Upper lobe of left lung (tissue), 6 donors: ENCODE measurements at places on chromosomes 12 and 14. TPM values are rescaled to one million over a fixed set of nuclear protein-coding genes. Genes with fewer than 3 reads are reported as not detected.

- H3K27ac ChIP-seq = no peak overlapping the region
- H3K27me3 ChIP-seq = no peaks in the 10 kb centered on the region
- no peak for DNase-seq
- H3K4me1 ChIP-seq = no peaks in the 10 kb centered on the region
- H3K4me3 ChIP-seq = no peak overlapping the region
Observed at GRCh38 chr12:10700581-10700980, 22.5 kb downstream of the YBX3 start.

GRCh38 chr12:3538466-3539030 is 47.5 kb downstream of the PRMT8 start:
- no peak for DNase-seq
- no peaks in the 10 kb centered on the region for H3K36me3 ChIP-seq
- H3K27me3 ChIP-seq = no peaks in the 10 kb centered on the region
- peaks cover 10% of the 10 kb centered on the region for H3K4me1 ChIP-seq
- H3K27ac ChIP-seq = no peak overlapping the region

The EML1 gene
- 37.7 TPM for total RNA-seq

DNA sequence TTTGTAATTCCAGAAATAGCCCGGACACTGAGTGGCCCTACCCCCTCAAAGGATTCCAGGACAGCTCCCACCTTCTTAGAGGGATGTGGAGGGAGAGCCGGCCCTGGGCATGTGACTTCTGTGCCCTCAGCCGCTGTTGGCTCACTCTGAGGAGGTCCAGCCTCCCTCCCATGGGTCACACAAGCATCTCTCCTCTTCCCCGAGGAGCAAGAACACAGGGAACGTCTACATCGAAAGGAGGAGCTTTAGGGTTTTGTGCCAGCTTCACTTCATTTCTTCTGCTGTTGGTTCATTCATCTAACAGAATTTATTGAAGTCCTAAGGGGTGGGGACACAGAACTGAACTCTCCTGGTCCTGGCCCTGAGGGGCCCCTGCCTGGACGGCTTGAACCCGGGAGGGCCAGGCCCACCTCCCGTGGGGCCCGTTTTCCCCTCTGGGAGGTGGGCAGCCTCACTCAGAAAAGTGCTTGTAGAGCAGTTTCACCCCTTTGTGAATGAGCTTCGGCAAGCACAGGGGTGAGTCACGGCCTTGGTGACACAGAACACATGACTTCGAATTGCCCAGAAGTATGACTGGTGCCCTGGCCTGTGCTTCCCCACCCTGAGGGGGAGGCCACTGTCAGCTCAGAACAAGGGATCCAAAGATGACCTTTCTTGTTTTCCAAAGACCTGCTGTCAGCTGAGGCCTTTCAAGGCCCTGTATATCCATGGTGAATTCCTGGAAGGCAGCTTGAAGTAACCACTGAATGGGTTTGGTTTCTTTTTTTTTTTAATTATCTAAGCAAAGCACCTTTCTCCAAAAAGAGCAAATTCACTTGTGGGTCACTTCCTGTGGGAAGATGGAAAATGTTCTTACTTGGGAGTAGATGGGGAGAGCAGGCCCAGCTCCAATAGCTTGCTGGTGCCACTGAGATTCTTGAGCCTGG is 39.2 kb downstream of the NFKBIA start:
- H3K27ac ChIP-seq = peak overlapping the region; percentile 81
- peaks cover 44% of the 10 kb centered on the region for H3K4me1 ChIP-seq
- H3K27me3 ChIP-seq = no peaks in the 10 kb centered on the region
- no peak overlapping the region for H3K4me3 ChIP-seq

The GYS2 gene
- total RNA-seq = not detected

The RILPL2 gene
- total RNA-seq = 12.7 TPM

The TAS2R13 gene
- 6.8 TPM for total RNA-seq

DNA sequence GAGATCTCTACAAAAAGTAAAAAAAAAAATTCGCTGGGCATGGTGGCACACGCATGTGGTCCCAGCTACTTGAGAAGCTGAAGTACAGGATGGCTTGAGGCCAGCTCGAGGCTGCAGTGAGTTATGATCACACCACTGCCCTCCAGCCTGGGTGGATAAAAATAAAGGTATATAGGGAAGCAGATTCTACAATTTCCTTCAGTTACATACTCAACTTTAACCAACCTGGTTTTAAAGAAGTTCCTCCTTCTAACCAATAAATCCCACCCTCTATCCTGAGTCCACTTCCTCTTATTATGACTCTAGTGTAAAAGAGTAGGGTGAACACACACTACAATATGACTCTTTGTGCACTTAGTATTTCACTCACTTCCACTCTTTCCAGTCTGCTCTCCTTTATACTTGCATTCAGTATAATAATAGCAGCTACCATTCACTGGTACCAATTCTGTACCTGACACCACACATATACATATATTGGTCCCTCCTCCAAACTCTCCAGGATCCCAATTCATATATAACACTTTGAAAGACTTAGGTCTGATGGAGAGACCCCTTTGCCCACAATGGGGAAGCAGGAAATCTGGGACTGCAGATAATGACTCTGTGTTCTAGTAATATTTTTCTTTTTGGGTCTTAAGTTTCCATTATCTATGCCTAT is 2.3 kb downstream of the ARF3 start:
- no peak for DNase-seq
- H3K27ac ChIP-seq = peak overlapping the region; percentile 78
- H3K4me1 ChIP-seq = peaks cover 25% of the 10 kb centered on the region
- H3K4me3 ChIP-seq = no peak overlapping the region
- H3K27me3 ChIP-seq = no peaks in the 10 kb centered on the region
- no peaks in the 10 kb centered on the region for H3K36me3 ChIP-seq

DNA sequence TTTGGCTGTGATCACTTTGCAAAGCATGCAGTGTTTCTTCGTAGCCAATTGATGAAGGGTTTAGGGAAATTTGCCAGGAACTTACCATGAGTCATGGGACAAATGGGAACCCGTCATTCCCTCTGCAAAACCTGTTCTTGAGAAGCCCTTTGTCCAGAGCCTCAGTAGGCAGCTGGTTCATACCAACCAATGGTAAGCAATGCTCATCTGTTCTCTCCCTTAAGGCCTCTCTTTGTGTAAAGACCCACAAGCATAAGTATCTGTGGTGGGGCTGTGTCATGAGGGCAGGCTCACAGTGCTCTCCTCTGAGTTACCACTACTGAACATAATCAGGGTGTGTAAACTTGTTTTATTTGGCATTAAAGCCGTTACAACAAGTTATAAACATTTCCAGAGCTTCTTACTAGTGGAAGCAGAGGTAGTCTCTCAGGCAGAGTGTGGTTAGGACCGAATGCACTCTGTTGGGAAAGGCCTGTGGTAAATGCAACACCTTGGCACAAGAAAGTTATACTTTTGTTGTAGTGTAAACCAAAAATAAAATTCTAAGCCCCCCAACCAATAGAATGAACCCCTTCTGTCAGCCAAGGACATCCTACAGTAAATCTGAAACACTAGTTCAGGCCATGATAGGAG is 119.8 kb downstream of the SINHCAF start:
- H3K36me3 ChIP-seq = no peaks in the 10 kb centered on the region
- H3K4me1 ChIP-seq = no peaks in the 10 kb centered on the region
- no peak for DNase-seq

DNA sequence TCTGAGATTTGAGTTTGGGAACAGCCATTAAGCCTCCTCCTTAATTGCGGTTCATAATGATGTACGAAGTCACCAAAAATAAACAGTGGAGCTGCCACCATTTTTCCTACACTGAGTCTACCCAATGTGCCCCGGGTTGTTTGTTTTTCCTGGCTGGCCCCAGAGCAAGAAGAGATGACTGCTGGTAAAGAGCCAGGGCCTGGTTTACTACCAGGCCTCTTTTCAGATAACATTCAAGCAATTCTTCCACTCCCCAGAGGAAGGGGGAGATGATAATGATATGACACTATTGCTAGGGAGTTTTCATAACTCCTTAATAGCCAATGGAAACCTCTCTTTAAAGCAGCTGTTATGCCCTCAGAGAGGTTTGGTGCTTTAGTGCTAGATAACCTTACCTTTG is 42.3 kb downstream of the BRAP start:
- H3K4me1 ChIP-seq = peaks cover 10% of the 10 kb centered on the region
- H3K4me3 ChIP-seq = no peak overlapping the region
- no peaks in the 10 kb centered on the region for H3K27me3 ChIP-seq
- peak overlapping the region; percentile 77 for H3K27ac ChIP-seq

- peak overlapping the region; percentile 0 for H3K4me3 ChIP-seq
- no peak overlapping the region for H3K27ac ChIP-seq
- peaks cover 11% of the 10 kb centered on the region for H3K36me3 ChIP-seq
- H3K4me1 ChIP-seq = peaks cover 10% of the 10 kb centered on the region
Observed at GRCh38 chr12:54294152-54294952, 6.5 kb downstream of the NFE2 start.

DNA sequence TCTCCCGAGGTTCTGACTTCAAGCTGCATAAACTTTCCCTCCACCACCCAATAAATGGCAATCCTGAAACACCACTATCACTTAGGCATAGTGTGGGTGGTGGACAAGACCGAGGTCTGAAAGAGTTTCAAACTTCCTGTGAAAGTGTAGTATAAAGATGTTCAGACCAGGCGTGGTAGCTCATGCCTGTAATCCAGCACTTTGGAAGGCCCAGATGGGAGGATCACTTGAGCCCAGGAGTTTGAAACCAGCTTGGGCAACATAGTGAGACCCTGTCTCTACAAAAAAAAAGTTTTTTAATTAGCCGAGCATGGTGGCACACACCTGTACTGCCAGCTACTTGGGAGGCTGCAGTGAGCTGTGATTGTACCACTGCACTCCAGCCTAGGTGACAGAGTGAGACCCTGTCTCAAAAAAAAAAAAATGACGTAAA is 61.9 kb downstream of the CCDC92 start:
- no peak overlapping the region for H3K27ac ChIP-seq
- H3K36me3 ChIP-seq = no peaks in the 10 kb centered on the region
- no peaks in the 10 kb centered on the region for H3K27me3 ChIP-seq
- H3K4me3 ChIP-seq = no peak overlapping the region
- no peaks in the 10 kb centered on the region for H3K4me1 ChIP-seq

- H3K27me3 ChIP-seq = no peaks in the 10 kb centered on the region
- DNase-seq = no peak
- H3K4me3 ChIP-seq = no peak overlapping the region
- no peaks in the 10 kb centered on the region for H3K4me1 ChIP-seq
- no peaks in the 10 kb centered on the region for H3K36me3 ChIP-seq
- H3K27ac ChIP-seq = no peak overlapping the region
Observed at GRCh38 chr12:61654698-61655097, 605.5 kb upstream of the USP15 start.

DNA sequence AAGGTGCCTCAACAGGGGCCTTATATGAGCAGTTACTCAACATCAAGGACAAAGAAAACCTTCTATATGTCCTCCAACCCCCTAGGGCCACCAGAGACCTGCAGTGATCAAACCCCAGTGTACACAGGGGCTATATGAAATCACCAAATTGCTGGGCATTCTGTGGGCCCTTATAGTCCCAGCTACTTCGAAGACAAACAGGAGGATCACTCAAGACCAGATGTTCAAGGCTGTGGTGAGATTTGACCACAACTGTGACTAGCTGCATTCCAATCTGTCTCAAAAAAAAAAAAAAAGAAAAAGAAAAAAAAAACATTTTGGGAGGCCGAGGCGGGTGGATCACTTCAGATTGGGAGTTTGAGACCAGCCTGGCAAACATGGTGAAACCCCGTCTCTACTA is 51.0 kb upstream of the PRB2 start:
- H3K4me3 ChIP-seq = no peak overlapping the region
- H3K27me3 ChIP-seq = no peaks in the 10 kb centered on the region
- H3K4me1 ChIP-seq = no peaks in the 10 kb centered on the region
- H3K36me3 ChIP-seq = no peaks in the 10 kb centered on the region
- no peak for DNase-seq
- H3K27ac ChIP-seq = no peak overlapping the region

DNA sequence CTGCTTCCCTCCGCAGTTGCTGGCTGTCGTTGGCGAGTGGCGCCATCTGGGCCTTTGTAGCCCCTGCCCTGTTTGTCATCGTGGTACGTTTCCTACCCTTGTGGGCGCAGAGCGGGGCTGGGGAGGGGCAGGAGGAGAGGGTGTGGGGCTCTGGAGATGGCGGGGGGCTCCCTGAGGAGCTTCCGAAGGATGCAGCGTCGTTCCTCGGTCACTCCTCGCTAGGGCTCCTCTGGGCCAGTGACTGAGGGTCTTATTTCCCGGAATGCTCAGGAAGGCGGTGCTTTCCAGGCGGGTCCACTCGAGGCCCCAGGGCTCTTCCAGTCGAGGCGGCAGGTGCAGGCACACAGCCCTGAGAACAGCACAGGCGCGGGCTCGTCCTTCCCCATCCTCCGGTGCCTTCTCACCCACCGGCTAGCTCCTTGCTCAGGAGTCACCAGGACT is 167.1 kb downstream of the ADGRD1 start:
- no peaks in the 10 kb centered on the region for H3K27me3 ChIP-seq
- DNase-seq = peak; percentile 18
- peaks cover 14% of the 10 kb centered on the region for H3K36me3 ChIP-seq
- H3K27ac ChIP-seq = no peak overlapping the region
- no peak overlapping the region for H3K4me3 ChIP-seq

- H3K27ac ChIP-seq = peak overlapping the region; percentile 14
- no peak overlapping the region for H3K4me3 ChIP-seq
- H3K4me1 ChIP-seq = peaks cover 23% of the 10 kb centered on the region
- H3K36me3 ChIP-seq = no peaks in the 10 kb centered on the region
Observed at GRCh38 chr12:119692410-119692809, 24.5 kb downstream of the PRKAB1 start.

The TSPAN8 gene
- total RNA-seq = 26.3 TPM

The LIN7A gene
- total RNA-seq = 32.5 TPM
